ENCODE measurements at places on chromosomes 5 and 9.

GRCh38 chr9:17863213-17863883, 284.5 kb downstream of the SH3GL2 start:
- no peak for DNase-seq

DNA sequence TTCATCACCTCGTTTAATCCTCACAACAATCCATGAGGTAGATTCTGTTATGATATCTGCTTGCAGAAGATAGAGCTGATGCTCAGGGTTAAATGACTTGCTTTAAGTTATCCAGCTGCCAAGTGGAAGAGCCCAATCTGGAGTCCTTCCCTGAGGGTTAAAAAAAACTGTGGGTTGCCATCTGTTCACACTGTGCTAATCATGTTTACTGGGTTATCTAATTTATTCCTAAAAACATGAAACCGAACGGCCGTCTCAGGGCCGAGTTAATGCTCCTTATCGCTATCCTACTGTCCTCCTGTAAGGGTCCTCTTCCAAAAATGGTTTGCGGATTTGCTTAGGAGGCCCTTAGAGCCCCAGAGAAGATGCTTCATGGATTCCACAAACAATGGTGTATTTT, 153.3 kb downstream of the YIPF5 start:
- no peak for DNase-seq

GRCh38 chr9:136326061-136326760, 1.1 kb upstream of the GPSM1 start:
- DNase-seq, result peak; percentile 53

GRCh38 chr9:99058964-99059921, 45.7 kb upstream of the TGFBR1 start:
- no peak for DNase-seq

- no peak for DNase-seq
Observed at GRCh38 chr9:113583511-113584427, 120.2 kb downstream of the RGS3 start.

DNA sequence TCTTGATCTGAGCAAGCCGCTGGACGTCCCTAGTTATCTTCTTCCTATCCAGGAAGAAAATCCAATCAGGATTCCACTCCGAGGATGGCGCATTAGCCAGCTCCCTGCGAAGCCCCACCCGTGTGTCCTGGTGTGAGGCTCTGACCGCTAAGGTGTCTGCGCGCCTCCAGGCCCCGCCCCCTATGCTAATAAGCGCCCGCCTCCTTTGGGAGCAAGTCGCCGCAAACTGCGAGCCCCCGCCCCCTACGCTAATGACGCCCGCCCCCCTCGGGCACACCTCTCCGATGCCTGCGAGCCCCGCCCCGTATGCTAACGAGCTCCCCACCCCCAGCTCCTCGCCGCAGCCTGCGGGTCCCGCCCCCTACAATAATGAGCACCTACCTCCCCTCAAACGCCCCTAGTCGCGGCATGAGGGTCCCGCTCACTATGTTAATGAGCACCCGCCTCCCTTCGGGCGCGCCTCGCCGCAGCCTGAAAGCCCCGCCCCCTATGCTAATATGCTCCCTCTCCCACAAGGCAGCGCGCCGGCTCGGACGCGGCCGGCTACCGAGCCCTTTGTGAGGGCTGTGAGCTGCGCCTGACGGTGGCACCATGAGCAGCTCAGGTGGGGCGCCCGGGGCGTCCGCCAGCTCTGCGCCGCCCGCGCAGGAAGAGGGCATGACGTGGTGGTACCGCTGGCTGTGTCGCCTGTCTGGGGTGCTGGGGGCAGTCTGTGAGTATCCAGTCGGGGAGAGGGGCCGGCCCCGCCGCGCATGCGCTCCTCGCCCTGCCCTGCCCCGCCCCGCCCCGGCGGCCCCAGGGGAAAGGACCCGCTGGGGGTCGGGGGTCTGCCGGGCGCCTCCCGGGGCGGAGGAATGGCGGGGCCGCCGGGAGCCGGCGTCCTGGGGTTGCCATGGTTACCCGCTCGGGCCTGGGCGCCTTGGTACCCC, at the start of gene CACFD1:
Gene CACFD1, plus strand, starts transcription at position 503 of the 929 bp plus-strand sequence. Its CDS starts 89 bp downstream, at position 592.
- DNase-seq, result peak; percentile 82

- DNase-seq, result no peak
Observed at GRCh38 chr5:150246835-150247234, 42.7 kb downstream of the CAMK2A start.

- no peak for DNase-seq
Observed at GRCh38 chr5:157362982-157363381, 97.0 kb upstream of the NIPAL4 start.

GRCh38 chr9:16579872-16580432, 290.5 kb downstream of the BNC2 start:
- DNase-seq, result no peak

DNA sequence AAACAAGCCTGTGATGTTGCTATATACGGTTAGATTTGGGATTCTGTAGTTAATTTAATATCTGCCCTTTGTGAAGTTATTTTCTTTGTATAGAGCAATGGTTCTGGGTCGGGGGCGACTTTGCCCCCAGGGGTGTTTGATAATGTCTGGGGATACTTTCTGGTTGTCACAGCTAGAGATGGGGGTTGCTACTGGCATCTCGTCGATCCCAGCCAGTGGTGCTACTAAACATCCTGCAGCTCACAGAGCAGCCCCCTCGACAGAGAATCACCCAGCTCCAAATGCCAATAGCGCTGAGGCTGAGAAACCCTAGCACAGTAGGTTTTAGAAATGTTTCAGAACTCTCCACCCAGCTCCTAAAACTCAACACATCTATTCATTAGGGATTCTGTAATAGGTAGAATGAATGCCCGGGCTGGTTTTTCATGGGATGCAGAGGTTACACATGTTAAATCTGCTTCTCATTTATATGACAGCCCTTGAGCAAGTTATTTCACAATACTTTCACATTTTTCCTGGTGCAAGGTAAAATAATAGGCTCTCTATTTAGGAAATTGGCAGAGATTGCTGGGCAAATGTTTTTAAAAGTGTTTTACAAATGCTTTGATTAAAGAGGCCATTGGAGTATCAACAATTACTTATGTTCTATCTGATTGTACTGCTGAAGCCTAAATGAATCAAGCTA, 75.2 kb upstream of the CTSL start:
- no peak for DNase-seq

- DNase-seq, result no peak
Observed at GRCh38 chr9:124863371-124863871, 1.5 kb downstream of the ARPC5L start.

Data from stromal cell of bone marrow (primary cell).